ENCODE measurements at places on chromosomes 6 and 20. TPM values are rescaled to one million over a fixed set of nuclear protein-coding genes. Genes with fewer than 3 reads are reported as not detected.

- DNase-seq = no peak
These were observed 224.0 kb upstream of the PLN start for GRCh38 chr6:118324116-118324515.

DNA sequence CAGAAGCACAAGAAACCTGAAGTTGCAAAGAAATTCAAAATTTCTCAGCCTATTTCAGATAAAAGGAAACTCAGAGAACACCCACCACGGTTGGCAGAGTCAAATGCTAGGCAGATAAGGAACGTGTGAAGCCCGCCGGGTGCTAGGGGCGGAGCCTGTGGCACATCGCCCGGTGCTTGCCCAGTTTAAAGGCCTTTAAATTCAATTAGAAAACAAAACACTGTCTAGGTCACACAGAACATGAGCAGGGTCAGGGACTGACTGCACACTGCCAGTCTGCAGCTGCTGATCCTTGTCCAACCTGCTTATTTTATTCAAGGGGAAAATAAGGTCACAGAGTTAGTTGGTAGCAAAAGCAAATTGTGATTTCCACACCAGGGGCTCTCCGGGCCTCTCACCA lies 75.8 kb downstream of the PSMG4 start:
- DNase-seq = no peak

GRCh38 chr20:5361176-5361575 lies 44.4 kb upstream of the PROKR2 start:
- DNase-seq = no peak

GRM1 gene
- total RNA-seq = not detected

CPNE1 gene
- 243 TPM for total RNA-seq

ANKEF1 gene
- total RNA-seq = 5.5 TPM
